Left ventricle myocardium inferior (tissue), 1 donor: ENCODE measurements at places on chromosomes 7 and 10. TPM values are rescaled to one million over a fixed set of nuclear protein-coding genes. Genes with fewer than 3 reads are reported as not detected.

Gene HYAL4
- total RNA-seq: not detected

Gene GRK5
- 52.8 TPM for total RNA-seq

Gene MRLN
- not detected for total RNA-seq

Gene IFIT1B
- not detected for total RNA-seq

Gene ANKRD30A
- not detected for total RNA-seq

Gene SLC16A9
- total RNA-seq: 1.1 TPM

Gene HOXA9
- not detected for total RNA-seq

GRCh38 chr10:121531076-121531829 lies 67.0 kb downstream of the FGFR2 start:
- no peak overlapping the region for H3K27ac ChIP-seq
- H3K4me1 ChIP-seq: no peaks in the 10 kb centered on the region
- DNase-seq: no peak
- H3K36me3 ChIP-seq: no peaks in the 10 kb centered on the region
- no peak overlapping the region for H3K4me3 ChIP-seq
- peaks cover 46% of the 10 kb centered on the region for H3K27me3 ChIP-seq

DNA sequence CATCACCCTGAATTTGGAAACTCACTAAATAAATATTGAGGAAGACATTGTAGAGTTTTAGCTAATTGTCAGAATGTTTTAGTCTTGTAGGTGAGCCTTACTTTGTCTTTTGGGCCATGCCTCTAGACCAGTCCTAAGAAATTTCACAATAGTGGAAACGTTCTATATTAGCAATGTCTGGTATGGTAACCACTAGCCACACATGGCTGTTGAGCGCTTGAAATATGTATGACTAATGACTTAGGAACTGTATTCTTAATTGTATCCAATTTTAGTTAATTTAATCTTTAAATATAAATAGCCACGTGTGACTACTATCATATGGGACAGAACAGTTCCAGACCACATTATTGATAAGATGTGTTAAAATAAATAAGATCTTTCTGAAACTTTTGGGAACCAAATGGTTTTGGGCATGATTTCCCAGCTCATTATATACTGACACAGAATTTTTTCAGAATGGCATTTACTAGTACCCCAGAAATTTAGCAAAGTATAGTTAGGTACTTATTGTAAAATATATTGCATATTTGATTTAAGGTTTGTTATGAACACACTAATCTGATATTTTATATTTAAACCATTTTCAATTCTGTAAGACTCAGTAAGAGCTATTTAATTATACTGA lies 95.0 kb downstream of the VPS50 start:
- no peaks in the 10 kb centered on the region for H3K4me1 ChIP-seq
- H3K27me3 ChIP-seq: no peaks in the 10 kb centered on the region
- H3K4me3 ChIP-seq: no peak overlapping the region
- H3K27ac ChIP-seq: no peak overlapping the region

DNA sequence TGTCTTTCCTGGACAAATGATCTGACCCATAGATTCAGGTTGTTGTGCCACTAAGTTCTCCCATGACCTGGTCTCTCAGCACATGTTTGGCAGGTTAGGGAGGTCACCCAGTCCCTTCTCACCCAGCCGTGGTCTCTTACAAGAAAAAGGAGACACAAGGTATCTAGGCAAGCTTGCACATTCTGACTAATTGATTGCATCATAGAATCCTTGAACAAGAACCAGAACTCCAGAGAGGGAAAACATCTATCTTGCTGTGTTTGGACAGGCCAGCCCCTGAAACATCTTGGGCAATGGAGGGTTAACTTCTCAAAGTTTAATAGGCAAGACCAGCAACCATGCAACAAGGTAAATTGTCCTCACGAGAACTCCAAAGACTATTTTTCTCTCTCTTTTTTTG lies 8.5 kb upstream of the HK1 start:
- no peak for DNase-seq
- no peak overlapping the region for H3K4me3 ChIP-seq
- no peaks in the 10 kb centered on the region for H3K27me3 ChIP-seq
- H3K27ac ChIP-seq: no peak overlapping the region

DNA sequence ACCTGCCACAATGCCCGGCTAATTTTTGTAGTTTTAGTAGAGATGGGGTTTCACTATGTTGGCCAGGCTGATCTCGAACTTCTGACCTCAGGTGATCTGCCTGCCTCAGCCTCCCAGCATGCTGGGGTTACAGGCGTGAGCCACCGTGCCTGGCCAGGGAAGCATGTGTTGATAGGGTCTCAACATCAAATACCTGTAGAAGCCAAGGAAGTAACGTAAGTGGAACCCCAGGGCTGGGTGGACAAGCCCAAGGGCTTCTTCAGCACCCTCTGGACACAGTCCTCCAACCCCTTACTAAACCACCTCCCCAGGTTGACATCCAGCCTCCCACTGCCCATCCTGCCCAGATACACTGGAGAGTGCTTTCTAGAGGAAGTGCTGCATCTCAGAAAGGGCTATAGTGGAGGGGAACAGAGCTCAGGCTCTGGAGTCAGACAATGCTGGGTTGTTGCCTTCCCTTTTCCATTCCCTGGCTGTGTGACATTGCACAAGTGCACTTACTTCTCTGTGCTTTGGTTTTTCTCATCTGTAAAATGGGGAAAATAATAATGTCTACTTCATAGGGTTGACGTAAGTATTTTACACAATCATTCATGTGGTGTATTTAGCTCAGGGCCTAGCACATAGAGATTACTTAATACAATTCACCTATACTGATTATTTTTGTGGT lies 73.9 kb upstream of the KAT6B start:
- no peak for DNase-seq
- no peaks in the 10 kb centered on the region for H3K27me3 ChIP-seq
- H3K27ac ChIP-seq: no peak overlapping the region

GRCh38 chr7:39510864-39511354 lies 55.3 kb upstream of the YAE1 start:
- no peak for DNase-seq
- H3K36me3 ChIP-seq: no peaks in the 10 kb centered on the region
- peaks cover 23% of the 10 kb centered on the region for H3K27me3 ChIP-seq
- no peak overlapping the region for H3K4me3 ChIP-seq
- H3K27ac ChIP-seq: no peak overlapping the region

DNA sequence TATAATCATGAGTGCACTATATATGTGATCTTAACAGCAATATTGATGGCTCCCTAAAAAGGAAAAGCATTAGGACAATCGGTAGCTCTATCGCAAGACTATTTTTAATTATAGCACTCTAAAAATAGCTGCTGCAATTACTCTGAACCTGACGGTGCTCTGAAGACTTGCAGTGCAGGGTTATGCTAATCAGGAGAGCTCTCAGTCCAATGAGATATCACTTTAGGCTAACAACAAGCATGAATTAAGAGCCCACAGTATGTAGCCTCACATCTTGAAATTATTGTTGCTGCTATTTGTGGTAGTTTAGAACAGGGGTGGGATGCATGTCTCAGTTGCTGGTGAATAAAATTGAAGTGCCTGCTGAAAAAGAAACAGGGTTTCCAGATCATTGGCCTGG lies 515.8 kb upstream of the AKR1E2 start:
- peak overlapping the region; percentile 76 for H3K27ac ChIP-seq
- H3K36me3 ChIP-seq: no peaks in the 10 kb centered on the region
- DNase-seq: no peak
- peak overlapping the region; percentile 20 for H3K4me3 ChIP-seq
- peaks cover 30% of the 10 kb centered on the region for H3K4me1 ChIP-seq

- H3K4me1 ChIP-seq: peaks cover 12% of the 10 kb centered on the region
- H3K36me3 ChIP-seq: no peaks in the 10 kb centered on the region
- no peak for DNase-seq
- H3K27me3 ChIP-seq: no peaks in the 10 kb centered on the region
- peak overlapping the region; percentile 9 for H3K27ac ChIP-seq
- H3K4me3 ChIP-seq: peak overlapping the region; percentile 20
Measured at GRCh38 chr7:74627661-74628411, 29.7 kb upstream of the GTF2I start.

DNA sequence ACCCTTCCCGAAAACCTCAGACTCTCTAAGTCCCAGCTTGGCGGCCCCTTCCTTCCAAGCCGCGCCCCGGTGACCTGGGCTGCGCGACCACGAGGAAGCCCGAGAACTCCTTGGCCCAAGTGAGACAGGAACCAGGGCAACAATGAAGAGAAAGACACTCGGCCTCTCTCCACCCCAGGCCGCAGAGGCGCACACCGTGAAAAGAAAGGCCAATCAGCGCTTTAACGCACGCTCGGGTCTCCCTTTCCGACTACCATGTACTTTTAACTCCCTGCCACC lies 166.4 kb upstream of the PPP1R3A start:
- H3K36me3 ChIP-seq: no peaks in the 10 kb centered on the region
- peaks cover 48% of the 10 kb centered on the region for H3K4me1 ChIP-seq
- H3K27me3 ChIP-seq: peaks cover 98% of the 10 kb centered on the region

GRCh38 chr10:30384701-30385201 lies 35.7 kb upstream of the MTPAP start:
- no peaks in the 10 kb centered on the region for H3K36me3 ChIP-seq
- no peak overlapping the region for H3K4me3 ChIP-seq
- peaks cover 14% of the 10 kb centered on the region for H3K4me1 ChIP-seq

- H3K4me3 ChIP-seq: no peak overlapping the region
- DNase-seq: no peak
- H3K4me1 ChIP-seq: no peaks in the 10 kb centered on the region
- H3K27me3 ChIP-seq: no peaks in the 10 kb centered on the region
Measured at GRCh38 chr7:71393661-71394060, 261.7 kb downstream of the GALNT17 start.

DNA sequence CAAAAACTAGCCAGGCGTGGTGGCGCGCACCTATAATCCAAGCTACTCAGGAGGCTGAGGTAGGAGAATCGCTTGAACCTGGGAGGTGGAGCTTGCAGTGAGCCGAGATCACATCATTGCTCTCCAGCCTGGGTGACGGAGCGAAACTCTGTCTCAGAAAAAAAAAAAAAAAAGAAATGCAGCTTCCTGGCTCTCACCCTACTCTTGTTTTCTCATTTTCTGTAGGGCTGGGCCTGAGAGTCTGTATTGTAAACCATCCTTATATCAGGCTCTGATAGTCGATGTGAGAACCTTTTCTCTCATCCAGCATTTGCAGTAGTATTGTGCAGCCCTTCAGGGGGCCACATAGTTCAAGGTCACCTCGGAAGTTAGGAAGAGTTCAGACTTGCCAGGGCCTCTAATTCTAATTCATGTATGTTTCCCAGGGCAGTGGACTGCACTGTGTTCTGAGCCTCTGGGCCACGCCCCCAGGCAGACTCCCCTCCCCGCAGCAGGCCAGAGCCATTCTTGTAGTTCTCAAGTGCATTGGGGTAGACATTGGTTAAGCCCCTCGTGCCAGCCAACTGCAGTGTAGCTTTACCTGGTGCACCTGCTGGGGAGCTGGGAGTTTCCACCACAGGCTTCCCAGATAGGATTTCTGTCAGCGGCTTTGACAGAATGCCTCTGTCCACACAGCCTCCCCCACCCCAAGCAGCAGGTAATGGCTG lies 38.3 kb upstream of the PDCD4 start:
- H3K4me3 ChIP-seq: no peak overlapping the region
- H3K36me3 ChIP-seq: peaks cover 23% of the 10 kb centered on the region
- peak overlapping the region; percentile 75 for H3K27ac ChIP-seq

DNA sequence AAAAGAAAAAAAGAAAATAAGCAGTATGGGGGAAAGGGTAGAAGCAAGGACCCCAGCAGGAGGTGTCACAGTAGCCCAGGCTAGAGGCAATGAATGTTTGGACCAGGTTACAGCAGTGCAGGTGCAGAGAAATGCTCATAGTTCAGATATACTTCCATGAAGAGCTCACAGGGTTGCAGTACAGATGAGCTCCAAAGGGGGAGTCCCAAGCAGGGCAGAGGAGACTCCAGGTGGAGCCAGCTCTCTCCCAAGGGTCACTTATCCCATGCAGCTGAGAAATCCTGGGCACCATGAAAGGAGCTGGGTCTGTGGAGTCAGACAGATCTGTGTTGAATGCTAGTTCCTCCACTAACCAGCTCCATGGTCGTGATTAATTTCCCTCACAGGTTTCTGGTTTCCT lies 174.9 kb downstream of the C7orf25 start:
- H3K27ac ChIP-seq: no peak overlapping the region
- H3K36me3 ChIP-seq: no peaks in the 10 kb centered on the region
- H3K4me1 ChIP-seq: no peaks in the 10 kb centered on the region
- peaks cover 6% of the 10 kb centered on the region for H3K27me3 ChIP-seq
- no peak for DNase-seq

DNA sequence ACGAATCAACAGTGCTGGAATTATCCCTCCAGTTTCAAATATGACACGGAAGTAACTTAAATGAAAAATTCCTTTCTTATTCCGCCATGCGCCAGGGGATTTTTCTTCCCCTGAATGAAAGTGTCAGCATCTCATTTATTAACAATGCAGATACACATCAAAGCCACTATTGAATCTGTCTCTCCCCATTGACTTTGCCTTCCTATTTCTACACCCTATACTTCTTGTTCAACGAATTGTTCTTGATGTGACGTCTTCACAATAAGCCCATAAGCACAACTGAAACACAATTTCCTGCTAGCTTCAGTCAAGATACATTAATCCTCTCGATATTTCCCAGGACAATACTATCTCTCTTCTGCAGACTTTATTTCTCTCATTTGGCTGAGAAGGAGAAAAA lies 253.5 kb downstream of the ADARB2 start:
- no peaks in the 10 kb centered on the region for H3K36me3 ChIP-seq
- H3K4me1 ChIP-seq: no peaks in the 10 kb centered on the region
- no peak overlapping the region for H3K4me3 ChIP-seq
- peaks cover 35% of the 10 kb centered on the region for H3K27me3 ChIP-seq
